ENCODE measurements at places on chromosomes 1 and 21. TPM values are rescaled to one million over a fixed set of nuclear protein-coding genes. Genes with fewer than 3 reads are reported as not detected.
A peak's percentile ranks its signal among the peaks of the same experiment; 100 is the strongest.

DNA sequence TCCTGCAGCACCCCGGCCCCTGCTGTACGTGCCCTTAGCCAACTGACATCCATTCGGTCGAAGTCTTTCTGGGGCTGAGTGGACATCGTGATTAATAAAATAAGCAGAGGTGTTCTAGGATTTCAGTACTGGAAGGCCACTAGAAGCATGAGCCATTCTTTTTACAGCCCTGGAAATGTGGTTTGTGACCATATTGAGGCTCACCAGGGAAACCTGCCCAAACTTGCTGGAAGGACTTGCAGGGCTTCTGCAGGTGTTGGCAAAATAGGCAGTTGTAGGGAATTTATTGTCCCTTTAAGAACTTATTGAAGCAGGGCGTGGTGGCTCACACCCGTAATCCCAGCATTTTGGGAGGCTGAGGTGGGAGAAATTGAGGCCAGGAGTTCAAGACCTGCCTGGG lies 80.8 kb downstream of the DOP1B start:
- no peak for DNase-seq

DNA sequence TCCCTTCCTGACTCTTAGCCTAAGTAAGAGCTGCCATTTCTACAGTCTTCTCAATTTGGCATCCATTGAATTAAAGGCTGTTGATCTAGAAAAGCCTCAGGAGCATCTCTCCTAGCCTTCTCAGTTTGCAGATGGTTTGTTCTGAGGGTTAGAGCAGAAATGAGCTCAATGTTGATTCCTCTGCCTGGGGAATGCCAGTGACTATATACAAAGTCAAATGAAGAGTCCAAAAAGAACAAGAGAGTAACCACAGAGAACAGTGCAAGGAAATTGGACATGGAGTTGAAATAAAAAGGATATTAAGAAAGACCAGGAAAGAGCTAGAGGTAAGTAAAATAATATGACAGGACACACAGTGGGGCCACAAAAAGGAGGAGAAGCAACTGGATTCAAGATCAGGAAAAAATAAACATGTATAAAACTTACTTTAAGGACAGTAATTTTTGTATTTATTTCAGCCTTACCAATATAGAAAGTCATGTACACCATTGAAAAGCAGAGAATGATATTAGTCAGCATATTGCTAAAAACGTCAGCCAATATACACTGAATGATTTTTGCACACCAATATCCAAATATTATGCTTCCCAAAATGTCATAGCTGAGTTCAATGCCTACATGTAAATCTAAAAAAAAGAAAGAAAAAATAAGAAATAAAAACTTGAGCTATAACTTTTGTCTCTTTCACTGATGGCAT lies 21.3 kb downstream of the SLC9C2 start:
- no peak for DNase-seq

DNA sequence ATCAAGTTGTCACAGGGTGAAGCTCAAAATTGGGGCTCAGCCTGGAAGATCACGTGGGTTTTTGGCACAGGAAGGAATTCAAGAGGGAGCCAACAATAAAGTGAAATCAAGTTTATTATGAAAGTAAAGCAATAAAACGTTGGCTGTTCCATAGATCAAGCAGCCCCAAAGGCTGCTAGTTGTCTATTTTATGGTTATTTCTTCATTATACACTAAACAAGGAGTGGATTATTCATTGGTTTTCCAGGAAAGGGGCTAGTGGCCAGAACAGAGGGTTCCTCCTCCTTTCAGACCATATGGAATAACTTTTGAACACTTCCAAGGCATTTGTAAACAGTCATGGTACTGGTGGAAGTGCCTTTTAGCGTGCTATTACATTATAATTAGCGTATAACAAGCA lies 723.5 kb upstream of the ADAMTS5 start:
- DNase-seq: peak; percentile 83

- no peak for DNase-seq
These were observed 15.6 kb downstream of the RPS27 start for GRCh38 chr1:154006136-154006535.

The TTC39A gene
- 4.8 TPM for total RNA-seq

The CFHR1 gene
- 0.53 TPM for total RNA-seq

The ZBTB18 gene
- 63.7 TPM for total RNA-seq

DNA sequence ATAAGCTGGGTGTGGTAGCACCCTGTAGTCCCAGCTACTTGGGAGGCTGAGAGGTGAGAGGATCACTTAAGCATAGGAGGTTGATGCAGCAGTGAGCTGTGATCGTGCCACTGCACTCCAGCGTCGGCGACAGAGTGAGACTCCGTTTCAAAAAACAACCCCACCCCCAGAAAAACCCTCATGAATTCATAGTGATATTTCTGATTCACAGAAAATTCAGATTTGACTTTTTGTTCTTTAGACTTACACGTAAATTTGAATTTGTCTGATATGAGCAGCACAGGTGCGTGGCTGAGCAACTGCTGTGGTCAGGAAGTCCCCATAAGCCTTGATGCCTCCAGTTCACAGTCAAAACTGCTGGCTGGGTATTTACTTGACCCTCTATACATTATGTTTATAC lies 10.0 kb upstream of the MORC3 start:
- no peak for DNase-seq

DNA sequence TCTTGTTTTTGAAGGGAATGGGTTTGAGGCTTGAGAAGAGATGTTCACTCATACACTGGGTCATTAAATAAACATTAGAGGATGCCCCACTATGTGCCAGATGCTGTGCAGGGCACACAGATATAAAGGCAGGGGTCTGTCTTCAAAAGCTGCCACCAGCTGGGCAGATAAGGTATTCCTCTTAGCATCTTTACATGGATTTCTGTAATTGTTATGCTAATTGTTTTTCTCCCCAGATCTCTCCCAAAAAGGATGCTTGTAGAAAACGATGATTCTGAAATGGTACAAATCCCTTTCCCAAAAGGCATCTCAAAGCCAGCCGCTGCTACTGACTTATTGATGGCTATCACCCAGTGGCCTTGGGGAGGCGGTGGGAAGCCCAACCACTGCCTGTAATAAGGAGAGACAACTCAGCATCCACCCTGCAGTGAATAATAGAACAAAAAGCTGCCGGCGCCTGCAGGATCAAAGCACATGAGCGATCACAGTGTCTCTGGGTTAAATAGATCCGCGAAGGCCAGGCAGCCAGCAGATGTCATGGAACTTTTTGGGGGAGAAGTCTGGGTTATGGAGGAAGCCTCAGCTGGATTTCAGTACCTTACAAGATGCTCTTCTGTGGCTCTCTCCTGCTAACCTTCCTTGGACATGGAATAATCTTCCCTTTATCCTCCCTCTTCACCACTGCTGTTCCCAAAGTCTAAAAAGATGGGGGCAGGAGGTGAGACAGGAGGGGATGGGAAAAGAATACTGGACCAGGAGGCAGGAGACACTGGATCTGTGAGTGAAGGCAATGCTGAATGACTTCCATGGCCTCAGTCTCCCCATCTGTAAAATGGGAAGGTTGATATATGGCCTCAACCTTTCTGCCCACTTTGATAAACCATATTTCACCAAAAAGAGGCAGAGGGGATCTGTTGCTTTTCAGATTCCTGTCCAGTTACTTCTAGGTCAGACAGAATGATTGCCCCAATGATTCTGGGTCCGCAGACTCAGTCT lies 54.8 kb upstream of the CD34 start:
- DNase-seq: no peak

DNA sequence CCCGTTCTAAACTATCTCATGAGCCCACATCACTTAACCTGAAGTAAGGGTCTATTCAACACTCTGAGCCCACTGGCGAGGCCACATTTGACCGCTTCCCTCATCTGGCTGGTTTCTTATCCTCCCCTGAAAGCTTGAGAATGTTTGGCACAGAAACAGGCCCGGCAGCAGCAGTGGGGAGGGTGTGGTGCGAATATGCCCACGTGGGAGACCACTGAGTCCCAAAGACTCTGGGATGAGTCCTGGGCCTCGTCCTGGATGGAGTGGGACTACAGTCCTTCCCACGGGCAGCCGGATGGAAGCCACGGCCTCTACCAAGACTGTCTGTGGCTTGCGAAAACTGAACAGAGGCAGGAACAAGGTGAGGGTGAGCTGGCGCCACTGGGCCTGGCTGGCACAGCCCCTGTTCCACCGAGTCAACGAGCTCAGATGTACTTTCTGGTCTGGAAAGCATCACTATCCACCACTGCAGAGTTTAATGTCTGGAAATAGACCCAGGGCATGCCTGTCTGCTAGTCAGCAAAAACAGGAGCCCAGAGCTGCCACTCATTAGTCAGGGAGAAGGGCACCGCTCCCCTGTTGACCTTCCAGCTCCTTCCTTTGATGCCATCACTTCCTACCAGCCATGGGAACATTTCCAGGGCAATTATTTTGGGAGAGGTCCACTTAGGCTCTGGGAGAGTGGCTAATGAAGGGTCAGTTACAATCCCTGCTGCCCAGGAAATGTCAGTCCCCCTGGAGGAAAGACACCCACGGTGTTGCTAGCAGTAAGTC lies 386.6 kb downstream of the MATN1 start:
- DNase-seq: no peak

GRCh38 chr1:170790651-170791071 lies 126.7 kb downstream of the PRRX1 start:
- DNase-seq: no peak

GRCh38 chr1:7975212-7975865 lies 13.8 kb downstream of the PARK7 start:
- peak; percentile 42 for DNase-seq

GRCh38 chr21:34524646-34525601 lies 12.9 kb upstream of the KCNE1 start:
- peak; percentile 51 for DNase-seq

The TMEM125 gene
- not detected for total RNA-seq

GRCh38 chr1:169704797-169705196 lies 6.6 kb downstream of the SELL start:
- DNase-seq: no peak

GRCh38 chr1:41535716-41536115 lies 51.2 kb upstream of the EDN2 start:
- no peak for DNase-seq

DNA sequence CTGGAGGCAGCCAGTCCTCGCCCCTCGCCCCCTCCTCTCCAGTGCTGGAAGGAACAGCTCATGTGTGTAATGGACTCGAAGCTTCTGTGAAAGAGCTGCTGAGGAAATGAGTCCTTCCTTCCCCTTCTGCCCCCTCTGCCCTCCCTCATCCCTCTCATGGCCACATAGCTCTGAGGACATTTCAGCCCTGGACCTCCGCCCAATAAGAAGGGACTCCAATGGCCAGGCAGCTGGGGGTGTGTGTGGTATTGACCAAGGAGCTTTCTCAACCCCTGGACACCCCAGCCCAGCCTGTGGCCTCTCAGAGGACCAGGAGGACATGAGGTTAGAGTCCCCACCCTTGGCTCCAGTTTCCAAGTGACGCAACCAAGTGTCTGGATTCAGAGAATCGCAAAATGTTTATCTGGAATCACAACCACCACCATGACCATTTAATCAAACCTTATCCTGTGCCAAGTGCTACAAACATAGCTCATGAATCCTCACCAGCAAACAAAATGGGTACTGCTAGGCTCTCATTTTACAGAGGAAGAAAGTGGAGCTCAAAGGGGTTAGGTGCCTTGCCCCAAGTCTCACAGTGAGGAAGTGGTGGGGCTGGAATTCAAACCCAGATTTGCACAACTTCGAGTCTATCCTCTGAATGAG lies 47.8 kb upstream of the ECE1 start:
- peak; percentile 94 for DNase-seq

DNA sequence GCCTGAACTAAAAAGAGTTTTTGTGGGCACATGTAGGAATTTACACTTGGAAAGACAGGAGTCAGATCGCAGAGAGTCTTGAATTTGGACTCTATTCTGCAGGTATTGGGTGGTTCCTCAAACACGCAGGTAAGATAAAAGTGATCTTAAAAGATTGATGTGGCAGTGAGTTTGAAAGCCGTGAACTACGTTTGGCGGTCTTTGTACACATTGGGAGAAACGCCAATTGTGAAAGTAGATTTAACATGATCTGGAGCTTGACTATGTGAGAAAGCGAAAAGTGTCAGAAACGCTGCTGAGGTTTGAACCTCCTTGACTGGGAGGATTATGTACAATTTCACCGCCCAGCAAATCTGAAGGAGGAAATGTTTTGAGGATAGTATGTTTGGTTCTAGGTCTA lies 1.5 kb upstream of the PPP2R5A start:
- DNase-seq: peak; percentile 7

DNA sequence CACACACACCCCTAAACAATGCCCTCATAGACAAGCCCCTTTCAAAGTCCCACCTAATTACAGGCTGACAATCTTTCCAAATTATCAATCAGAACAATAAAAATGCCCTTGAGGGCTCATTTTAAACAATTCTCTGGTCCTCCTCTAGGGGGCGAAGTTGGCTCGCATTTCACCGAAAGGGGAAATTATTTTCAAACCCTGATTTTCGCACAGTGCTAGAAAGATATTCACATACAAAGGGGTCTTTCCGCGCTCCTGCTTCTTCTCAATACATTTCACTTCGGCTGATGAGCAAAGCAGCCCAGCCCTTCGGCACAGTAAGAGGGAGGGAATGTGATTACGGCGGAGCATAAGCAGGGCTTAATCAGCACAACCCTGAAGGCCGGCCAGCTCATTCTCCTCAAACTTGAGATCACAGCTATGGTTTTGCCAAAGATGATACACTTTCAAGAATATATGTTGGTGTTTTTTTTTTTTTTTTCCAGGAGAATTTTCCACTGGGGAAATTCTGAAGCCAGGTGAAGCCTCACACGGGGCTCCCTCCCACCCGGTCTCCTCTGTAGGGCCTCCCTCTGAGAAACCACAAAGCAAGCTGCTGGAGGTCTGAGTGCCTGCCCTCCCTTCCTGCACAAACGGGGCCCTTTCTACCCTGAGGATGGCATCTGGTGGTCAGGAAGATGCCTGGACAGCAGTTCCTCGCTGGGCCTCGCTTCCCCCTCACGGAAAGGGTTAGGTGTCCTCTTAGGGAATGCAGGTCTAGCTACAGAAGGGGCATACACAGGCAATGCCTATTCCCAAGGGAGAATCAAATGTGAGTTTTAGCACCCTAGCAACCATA lies 66.9 kb downstream of the GNG12 start:
- DNase-seq: peak; percentile 86

DNA sequence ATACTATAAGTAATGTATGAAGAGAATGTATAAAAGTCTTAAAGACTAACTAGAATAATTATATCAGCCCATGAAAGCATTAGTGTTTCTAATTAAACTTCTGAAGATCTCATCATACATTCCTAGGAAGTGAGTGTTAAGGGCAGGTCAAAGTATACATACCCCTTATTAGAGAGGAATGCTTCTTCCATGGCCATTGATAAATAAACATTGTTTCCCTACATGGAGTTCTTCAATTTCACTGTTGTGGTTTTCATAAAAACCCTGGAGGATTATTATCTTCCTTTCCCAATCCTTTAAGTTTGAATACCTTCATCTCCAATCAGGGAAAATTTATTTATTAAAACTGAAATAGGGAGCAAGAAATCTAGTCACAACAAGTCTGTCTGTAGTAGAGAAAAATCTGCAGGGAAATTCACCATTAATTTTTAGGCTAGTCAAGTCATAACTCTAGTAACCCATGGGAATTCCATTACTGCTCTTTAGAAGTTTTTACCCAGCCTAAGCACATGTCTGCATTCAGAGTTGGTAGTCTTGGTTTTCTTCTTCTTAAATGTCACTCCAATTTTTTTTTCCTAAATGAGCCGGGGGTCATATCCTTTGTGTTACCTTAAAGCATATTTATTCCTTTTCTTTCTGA lies 147.0 kb downstream of the TNFSF18 start:
- DNase-seq: no peak
